ENCODE measurements at places on chromosomes 16 and 17.

GRCh38 chr17:48139944-48140343, 32.4 kb downstream of the SNX11 start:
- peak; percentile 45 for DNase-seq

GRCh38 chr17:80295146-80295545, 34.5 kb downstream of the RNF213 start:
- no peak for DNase-seq

GRCh38 chr17:14341866-14342265, 41.0 kb downstream of the HS3ST3B1 start:
- DNase-seq, result no peak

DNA sequence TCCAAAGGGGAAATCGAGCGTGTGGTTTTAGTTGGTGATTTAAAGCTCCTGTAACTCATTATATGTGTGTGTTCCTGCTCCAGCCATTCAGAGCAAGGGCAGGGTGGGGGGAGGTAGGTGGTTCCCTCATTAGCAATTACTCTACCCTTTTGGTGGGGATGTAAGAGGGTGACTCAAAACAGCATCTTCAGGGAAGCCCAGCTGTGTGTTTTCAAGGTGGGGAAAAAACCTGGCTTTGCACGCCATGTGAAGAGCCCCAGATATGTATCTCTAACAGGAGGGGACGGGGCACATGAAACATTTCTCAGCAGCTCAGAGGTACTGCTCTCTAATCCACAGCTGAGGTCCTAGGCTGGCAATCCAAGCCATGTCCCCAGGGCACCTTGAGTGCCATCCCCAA, 241.3 kb upstream of the ZFHX3 start:
- no peak for DNase-seq

- DNase-seq, result peak; percentile 45
Observed at GRCh38 chr17:39923836-39924690, 3.3 kb downstream of the ORMDL3 start.

DNA sequence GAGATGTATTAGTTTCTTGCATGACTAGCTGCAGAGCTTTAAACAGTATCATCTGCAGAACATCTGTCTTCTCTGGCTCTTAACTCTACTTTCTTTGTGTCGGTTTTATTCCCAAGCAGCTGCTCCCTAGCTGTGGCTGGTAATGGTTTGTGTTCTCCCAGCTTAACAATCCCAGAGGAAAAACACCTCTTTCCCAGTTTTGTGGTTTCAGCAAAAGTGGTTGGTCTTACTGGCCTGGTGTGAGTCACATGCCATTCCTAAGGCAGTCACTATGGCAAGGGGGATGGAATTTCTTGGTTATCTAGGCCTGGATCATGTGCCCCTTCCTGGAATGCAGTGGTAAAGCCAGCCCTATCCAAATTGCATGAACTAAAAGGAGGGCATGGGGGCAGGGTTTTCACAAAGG, 27.5 kb downstream of the OMG start:
- DNase-seq, result peak; percentile 89

- peak; percentile 67 for DNase-seq
Observed at GRCh38 chr17:4220655-4221054, 43.1 kb downstream of the ANKFY1 start.

- peak; percentile 47 for DNase-seq
Observed at GRCh38 chr17:64739316-64740058, 77.4 kb upstream of the SMURF2 start.

GRCh38 chr16:55439101-55439690, 39.8 kb upstream of the MMP2 start:
- no peak for DNase-seq

GRCh38 chr16:16196099-16196498, 27.2 kb downstream of the ABCC6 start:
- no peak for DNase-seq

GRCh38 chr17:82940226-82941020, 100.6 kb upstream of the ZNF750 start:
- no peak for DNase-seq

GRCh38 chr16:22685459-22685830, 128.5 kb upstream of the HS3ST2 start:
- peak; percentile 20 for DNase-seq

- peak; percentile 87 for DNase-seq
Observed at GRCh38 chr17:42809250-42809649, 10.6 kb downstream of the CNTD1 start.

DNA sequence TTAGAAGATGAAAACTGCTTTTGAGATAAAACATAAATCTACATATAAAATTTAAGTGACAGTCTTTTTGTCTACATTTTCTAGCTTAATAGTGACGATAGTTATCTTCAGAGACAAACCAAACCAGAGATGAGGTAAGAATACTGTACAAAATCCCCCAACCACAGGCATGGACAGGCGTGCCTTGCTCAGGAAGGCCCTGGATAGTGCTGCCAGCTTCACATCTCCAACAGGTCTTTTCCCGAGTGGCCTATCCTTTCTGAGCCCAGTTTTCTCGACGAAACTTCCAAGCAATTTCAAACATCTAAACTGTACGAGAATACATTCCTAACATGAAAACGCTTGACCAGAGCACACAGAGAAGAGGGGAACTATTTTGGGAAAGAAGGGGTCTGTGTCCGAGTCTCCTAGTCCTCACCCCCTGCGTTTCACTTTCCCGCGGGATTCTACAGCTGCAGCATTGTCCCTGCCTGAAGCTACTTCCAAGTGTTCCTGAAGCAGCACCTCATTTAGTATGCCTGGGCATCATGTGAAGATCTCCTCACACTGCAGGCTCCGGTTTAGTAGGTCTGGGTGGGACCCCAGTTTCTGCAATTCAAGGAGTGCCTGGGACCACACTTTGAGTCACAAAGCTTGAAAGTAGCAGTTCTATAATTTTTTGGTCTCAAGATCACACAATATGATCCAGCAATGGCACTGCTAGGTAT, 37.8 kb downstream of the GNA13 start:
- DNase-seq, result peak; percentile 31

- no peak for DNase-seq
Observed at GRCh38 chr17:40793832-40794231, 5.9 kb downstream of the KRT28 start.

- DNase-seq, result no peak
Observed at GRCh38 chr17:58281511-58282011, 826 bp upstream of the MPO start.

DNA sequence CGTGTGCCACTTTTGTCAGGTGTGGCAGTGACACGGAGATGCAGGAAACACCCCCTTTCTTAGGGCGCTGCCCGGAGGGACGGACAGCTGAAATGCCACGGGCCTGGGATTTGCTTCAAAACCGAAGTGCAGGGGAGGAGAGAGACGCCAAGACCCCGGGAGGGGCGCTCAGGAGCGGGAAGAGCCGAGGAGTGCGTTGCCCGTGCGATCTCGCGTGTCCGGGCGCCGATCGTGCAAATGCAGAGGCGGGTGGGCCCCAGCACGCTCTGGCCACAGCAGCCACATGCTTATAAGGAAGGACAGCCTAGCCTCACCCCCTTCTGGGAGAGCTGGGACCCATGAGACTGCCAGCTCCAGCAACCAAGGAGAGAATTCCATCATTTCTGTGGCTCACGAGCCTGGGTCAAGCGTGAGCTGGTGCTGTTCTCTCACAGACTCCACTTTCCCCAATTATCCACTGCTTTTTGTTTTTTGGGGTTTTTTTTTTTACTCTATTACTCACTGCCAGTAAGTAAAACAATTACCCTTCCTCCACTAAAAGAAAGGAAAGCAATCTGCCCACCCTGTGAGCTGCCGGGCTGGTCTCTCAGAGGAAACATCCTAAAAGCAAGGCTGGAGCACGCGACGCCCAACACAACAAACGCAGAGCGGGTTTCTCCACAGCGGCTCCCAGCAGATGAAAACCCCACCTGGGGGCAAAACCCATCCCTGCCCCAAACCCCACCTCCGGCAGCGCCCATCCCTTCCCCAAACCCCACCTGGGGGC, 27.2 kb upstream of the C16orf95 start:
- no peak for DNase-seq

DNA sequence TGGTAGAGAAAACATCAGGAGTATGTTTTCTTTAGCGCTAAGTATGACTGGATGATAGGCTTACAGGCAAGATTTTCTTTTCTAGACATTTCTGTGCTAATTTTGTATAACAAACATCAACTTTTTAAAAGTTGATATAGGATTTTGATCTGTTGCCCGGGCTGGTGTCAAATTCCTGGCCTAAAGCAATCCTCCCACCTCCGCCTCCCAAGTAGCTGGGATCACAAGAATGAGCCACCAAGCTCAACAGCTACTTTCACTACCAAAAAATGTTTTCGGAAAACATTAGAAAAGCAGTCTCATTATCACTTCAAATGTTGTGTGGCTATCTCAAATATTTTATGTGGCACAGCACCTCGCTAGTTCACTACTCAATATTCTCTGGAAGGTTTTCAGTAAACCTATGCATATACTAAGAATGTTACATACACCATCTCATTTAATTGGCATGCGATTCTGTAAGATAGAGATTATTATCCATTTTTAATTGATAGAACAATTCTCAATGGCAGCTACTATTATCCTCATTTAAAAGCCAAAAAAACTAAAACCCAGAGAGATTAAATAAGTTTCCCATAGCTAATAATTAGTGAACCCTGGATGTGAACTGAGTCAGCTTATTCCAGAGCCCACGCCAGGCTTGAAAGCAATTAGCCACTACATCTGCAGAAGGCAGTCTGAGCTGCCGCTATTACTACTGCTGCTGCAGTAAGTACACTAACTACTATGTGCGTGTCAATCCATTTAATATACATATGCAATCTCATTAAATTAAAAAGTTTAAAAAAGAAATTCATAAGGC, 41.7 kb downstream of the CREBBP start:
- DNase-seq, result peak; percentile 51

DNA sequence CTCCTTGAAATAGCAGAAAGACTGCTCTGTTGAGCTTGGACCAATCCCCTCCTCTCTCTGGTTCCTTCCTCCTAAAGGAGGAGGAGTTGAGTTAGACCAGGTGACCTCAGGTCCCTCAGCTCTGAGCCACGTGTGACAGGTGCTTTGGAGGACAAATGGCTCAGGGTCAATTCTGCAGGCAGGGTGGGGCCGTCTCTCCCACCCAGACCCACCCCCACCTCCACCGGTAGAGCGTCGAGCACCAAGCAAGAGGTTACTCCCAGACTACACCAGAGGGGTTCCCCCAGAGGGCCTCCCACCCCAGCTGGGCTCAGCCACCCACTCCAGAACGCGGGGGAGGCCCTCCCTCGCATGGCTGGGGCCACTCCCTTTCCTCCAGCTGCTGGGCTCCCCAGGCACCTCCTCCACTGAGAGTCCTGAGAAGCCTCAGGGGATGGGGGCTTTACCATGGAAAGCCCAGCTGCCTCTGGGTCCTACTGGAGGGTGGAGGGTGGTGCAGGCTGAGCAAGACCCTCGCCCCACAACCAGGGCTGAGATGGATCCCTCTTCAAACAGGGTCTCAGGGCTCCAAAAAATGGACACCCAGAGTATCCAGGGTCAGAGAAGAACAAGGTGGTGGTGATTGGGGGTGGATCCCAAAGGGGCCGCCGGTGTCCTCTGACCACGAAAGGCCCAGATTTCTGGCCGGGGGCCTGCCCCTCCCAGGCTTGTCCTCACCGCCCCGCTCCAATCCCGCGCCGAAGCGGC, 7.6 kb downstream of the MYO1C start:
- DNase-seq, result peak; percentile 51

DNA sequence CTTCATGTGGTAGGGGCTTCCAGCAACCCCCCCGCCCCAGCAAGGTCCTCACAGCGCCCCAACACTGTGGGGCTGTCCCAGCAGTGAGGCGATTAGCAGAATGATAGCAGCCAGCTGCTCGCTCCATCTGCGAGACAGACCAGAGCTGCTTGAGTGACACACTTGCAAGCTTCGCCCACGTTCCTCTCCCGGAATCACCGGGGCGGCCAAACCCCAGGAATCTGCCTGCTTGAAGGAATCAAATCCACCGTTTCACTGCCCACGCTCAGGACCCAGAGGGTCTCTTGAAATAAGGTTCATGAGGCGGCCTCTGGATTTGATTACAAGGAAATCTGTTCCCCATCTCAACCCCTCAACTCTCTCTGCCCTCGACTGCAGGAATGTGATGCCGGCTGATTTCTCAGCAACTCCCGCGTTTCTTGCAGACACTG, 356.0 kb downstream of the C16orf95 start:
- peak; percentile 36 for DNase-seq

DNA sequence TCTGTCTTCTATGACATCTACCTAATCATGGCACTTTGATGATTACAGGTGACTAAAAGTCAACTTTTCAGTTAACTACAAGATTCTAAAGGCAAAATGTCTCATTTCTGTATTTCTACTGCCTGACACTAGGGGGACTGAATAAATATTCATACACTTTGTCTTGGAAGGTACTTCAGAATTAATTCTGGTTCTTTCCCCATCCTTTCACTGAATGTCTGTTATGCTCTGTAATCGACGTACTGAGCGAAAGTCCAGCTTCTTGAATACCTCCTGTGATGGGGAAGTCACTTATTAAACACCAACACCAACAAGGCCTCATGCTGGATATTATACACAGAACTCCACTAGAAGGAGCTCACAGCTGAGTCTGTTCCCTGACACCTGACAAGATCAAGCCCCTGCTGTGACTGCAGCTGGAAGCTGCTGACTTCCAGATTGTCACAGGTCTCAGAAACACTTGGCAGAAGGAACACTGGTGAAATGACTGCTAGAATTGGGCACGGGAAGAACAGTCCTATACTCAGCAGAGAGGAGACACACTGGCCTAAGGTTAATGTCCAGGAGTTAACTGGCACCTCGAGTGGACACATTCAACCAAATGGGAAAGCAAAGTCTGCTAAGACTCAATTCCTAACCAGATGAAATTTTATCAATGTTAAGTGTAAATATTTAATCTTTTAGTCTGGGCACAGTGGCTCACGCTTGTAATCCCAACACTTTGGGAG, 31.9 kb downstream of the CMC2 start:
- peak; percentile 43 for DNase-seq

DNA sequence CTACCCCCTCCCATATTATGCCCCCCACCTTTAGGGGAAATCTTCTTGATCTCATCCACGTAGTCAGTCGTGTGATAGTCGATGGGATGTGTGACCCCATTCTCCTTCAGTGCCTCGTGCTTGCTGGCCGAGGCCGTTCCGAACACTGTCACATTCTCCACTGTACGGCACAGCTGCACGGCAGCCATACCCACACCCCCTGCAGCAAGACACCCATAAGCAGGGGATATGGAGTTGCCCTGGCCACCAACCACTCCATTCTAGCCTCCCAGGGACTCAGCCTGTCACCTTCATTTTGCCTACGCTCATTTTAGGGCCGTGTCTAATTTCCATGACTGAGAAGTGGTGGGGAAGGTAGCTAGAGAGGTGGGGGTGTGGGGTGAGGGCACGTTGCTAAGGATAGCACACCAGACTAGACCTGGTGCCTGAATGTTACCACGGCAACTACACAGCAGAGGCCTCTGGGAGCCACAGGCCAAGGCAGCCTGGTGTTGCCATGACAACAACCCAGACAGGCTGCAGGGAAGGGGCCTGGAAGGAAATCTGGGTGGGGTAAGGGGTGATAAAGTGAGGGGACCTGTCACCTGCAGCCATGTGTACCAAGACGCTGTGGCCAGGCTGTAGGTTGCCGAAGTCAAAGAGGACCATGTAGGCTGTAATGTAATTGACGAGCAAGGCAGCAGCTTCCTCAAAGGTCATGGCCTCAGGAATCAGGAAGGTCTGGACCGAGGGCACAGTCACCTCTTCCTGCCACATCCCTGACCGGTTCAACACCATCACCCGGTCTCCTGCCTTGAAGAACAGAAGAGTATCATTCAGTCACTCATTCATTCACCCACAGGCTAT, 4.0 kb downstream of the VAT1 start:
- DNase-seq, result peak; percentile 50

Data from choroid plexus epithelial cell (primary cell).